ENCODE measurements at places on chromosomes 1 and 21. TPM values are rescaled to one million over a fixed set of nuclear protein-coding genes. Genes with fewer than 3 reads are reported as not detected.
A peak's percentile ranks its signal among the peaks of the same experiment; 100 is the strongest.

The TEDDM1 gene
- total RNA-seq: not detected

The TGFB2 gene
- 28.1 TPM for total RNA-seq

The UQCRH gene
- total RNA-seq: 177 TPM

The MCOLN2 gene
- total RNA-seq: not detected

The CD84 gene
- total RNA-seq: 2.1 TPM

The OSCP1 gene
- 17.1 TPM for total RNA-seq

The PTTG1IP gene
- total RNA-seq: 93.7 TPM

The ADAM30 gene
- not detected for total RNA-seq

The NCF2 gene
- 2.5 TPM for total RNA-seq

The OR2L13 gene
- 2.6 TPM for total RNA-seq

The TMCC2 gene
- total RNA-seq: 18.7 TPM

The NHLH1 gene
- total RNA-seq: 14.3 TPM

The NBPF19 gene
- 20.5 TPM for total RNA-seq

The RTCA gene
- 37.3 TPM for total RNA-seq

The NR0B2 gene
- not detected for total RNA-seq

GRCh38 chr1:6872573-6873261 lies 87.5 kb downstream of the CAMTA1 start:
- DNase-seq: no peak

DNA sequence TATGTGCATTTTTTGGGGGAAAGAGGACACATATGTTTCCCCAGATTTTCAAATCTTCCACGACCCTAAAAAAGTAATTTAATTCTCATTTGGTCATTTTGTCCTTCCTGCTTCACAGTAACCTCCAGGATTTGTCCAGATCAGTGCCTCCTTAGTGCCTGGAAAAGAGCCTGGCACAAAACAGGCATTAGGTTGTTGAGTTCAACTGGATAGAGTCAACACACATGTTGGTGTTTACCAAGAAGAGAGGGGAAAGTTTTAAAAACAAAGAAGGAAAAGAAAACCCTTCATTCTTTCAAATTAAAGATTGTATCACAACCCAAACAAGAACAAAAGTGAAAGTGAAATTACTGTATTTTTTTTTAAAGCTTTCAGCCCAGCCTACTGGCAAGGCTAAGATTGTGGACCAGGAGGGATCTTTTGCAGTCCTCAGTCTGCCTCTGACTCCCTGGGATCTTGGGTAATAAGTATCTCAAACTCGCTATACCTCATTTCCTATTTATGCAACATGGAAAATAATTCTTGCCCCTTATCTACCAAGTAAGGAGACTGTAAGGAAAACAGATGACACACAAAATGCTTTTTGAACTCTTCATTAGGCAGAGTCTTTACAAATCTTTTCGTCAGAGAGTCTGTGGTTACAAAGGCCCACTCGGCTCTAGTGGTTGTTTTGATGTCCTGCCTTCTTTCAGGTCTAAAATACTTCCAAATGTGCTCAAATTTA lies 57.8 kb downstream of the ZNF281 start:
- no peak for DNase-seq

DNA sequence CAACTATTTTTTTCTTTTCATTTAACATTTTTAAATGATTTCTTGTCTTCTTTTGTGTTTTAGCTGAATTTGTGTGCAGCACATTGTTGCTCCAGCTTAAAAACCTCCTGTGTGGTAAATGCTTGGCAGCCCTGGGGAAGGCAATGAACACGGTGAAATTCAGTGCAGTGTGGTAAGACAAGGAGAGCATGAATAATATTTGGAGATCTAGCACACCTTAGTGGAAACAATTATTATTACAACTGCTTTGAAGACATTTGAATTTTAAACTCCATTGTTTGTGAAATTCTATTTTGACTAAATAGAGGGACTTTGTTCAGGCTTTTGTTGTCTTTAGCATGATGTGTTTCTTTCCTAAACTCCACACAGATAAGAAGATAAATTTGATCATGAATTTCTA lies 242.6 kb upstream of the CXADR start:
- peak; percentile 46 for DNase-seq

DNA sequence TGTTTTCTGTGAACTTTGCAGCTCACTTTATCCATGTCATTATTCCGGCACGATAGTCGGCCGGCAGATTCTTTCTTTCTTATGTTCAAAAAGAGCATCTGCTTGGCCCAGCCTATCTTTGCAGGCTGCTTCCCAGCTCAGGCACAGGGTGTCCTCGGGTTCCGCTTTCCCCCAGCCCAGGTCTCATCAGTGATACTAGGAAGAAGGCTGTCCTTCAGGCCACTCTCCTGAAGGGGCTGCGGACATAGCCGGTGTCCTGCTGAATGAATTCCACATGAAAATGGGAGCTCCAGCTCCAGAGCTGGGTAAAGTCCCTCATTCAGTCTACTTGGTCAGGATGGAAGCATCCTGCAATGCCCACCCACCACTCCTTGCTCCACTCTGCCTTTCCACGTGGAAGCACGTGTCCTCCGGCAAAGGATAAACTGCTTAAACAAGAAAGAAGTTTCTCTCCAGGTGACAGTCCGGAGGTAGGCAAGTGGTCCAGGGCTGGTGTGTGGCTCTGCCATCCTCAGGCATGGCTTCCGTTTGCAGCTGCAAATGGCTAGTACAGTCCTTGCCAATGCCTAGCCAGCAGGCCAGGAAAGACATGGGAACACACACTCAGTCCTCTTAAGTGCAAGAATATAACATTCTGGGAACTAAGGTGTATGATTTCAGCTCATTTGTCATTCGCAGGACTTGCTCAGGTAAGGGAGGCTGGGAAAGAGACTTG lies 161.0 kb downstream of the TRIM33 start:
- no peak for DNase-seq

DNA sequence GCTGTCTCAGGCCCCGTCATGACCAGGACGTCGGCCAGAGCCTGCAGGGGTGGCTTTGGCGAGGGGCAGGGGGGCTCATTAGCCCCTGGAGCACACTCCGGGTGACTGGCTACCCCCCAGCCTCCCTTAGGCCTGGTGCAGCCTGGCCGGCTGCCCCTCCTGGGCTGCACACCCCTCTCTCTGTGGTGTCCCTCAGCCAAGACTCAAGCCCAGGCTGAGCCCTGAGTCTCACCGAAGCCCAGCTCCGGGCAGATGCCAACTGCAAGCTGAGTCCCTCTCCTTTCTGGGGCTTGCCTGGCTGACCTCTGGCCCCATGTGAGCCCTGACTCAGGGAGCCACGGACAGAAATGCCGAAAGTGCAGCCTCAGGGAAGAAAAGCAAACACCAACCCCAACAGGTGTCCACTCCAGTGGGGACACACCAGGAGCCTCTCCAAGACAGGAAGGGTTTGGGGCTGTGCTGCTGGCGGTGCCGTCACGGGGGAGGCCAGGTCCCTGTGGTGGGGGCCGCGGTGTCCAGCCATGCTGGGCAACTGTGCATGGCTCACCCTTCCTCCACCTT lies 5.3 kb upstream of the IBA57 start:
- no peak for DNase-seq

DNA sequence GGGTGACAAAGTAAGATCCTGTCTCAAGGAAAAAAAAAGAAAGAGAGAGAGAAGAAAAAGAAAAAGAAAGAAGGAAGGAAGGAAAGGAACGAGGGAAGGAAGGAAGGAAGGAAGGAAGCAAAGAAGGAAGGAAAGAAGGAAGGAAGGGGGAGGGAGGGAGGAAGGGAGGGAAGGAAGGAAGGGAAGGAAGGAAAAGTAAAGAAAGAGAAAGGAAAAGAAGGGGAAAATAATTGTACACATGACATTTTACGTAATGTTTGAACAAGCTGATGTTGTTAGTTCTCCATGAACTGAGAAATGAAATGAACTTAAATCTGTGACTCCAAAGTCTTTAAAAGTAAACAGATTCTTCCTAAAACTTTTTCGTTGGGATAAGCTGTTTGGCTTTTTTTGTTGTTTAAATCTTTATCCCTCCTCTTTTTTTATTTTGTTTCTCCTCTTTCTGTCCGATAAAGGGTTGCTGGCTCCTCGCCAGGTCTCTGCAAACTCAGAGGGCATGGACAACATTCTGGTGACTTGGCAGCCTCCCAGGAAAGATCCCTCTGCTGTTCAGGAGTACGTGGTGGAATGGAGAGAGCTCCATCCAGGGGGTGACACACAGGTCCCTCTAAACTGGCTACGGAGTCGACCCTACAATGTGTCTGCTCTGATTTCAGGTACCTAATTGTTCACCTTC lies 59.8 kb downstream of the IL12RB2 start:
- no peak for DNase-seq

DNA sequence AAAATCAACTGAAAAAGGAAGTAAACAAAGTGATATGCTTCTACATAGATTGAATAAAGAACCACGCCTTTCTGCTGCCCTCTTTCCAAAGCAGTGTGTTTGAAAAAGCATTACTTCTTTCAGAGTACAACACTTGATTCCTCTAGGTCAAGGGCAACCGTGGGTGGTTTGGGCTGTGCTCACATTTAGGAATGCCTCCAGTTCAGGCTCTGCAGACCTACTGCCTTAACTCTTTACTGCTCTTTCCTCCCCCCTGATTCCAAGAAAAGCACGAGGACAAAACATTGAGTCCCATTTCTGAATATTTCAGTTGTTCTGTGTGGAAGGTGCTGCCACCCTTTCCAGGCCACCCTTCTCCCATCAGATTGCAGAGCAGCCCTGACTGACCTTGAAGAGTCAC lies 45.2 kb downstream of the ADAMTS1 start:
- DNase-seq: no peak

GRCh38 chr21:42319851-42320572 lies 4.8 kb upstream of the TFF3 start:
- no peak for DNase-seq

GRCh38 chr1:226871636-226872327 lies 1.4 kb downstream of the PSEN2 start:
- no peak for DNase-seq

GRCh38 chr21:38506661-38507281 lies 8.5 kb upstream of the ERG start:
- no peak for DNase-seq

- no peak for DNase-seq
Measured at GRCh38 chr1:116991171-116991845, 10.3 kb upstream of the CD101 start.

GRCh38 chr1:15287035-15287979 lies 40.3 kb downstream of the FHAD1 start:
- no peak for DNase-seq

DNA sequence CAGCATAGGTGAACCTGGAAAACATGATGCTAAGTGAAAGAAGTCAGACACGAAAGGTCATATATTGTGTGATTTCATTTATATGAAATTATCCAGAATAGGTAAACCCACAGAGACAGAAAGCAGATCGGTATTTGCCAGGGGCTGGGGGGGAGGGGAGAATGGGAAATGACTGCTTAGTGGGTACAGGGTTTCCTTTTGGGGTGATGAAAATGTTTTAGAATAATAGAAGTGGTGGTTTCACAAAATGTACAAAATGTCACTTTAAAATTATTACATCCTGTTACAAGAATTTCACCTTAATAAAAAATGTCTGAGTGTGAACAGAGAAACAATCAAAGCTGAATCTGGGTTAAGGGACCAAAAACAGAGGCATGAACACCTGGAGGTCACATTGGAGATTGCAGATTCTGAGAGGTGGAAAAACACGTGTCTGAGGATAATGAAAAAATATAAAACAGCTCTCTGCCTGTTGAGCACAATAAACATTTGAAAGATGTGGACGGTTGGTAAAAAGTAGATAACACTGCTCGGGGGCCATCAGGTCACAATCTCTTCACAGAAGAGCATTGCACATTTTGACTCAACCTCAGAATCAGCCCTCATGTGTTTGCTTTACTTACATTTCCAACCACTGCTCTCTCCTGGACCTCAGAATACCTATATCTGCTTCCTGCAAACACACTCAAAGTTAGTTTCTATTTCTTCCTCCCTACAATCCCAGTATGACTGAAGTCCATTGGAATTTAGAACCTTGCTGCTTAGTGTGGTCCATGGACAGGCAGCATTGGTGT lies 3.2 kb downstream of the SLAMF6 start:
- no peak for DNase-seq

- DNase-seq: no peak
Measured at GRCh38 chr1:200366577-200367253, 43.1 kb downstream of the ZNF281 start.

DNA sequence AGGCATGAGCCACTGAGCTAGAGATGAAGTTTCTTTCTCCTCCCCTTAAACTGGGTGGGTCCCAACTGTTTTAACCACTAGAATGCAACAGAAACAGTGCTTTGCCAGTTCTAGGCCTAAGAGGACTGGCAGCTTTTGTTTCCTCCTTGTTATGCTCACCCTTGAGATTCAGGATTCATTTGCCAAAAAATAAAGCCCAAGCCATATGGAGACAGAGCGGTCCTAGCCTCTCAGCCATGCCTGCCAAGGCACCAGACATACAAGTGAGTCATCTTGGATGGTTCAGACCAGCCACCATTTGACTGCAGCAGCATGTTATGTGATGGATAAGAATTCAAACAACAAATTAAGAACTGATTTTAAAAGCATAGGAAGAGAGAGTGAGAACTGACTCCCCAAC lies 38.1 kb upstream of the STUM start:
- peak; percentile 84 for DNase-seq

GRCh38 chr21:35984654-35985361 lies 75.5 kb downstream of the SETD4 start:
- no peak for DNase-seq

GRCh38 chr1:161940866-161941591 lies 82.6 kb downstream of the OLFML2B start:
- DNase-seq: no peak

DNA sequence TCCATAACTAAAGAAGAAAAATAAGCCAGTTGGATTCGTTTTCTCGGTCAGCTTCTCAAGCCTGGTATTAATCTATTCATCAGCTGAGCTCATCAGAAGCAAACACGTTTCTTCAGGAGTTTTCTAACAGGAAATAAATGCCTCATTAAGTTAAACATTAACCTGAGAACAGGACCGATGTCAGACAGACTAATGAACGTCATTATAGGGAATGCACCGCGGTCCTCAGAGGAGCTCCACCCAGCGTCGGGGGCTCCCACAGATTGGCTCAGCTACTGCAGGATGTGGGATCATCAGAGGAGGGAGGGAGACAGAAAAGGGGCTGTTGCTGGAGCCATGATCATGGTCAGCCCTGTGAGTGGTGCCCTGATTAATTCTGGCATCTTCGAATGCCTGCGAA lies 615.4 kb downstream of the PTPRU start:
- DNase-seq: no peak

- DNase-seq: no peak
Measured at GRCh38 chr1:219058891-219059820, 114.5 kb upstream of the LYPLAL1 start.

GRCh38 chr21:35489389-35489980 lies 440.4 kb upstream of the RUNX1 start:
- no peak for DNase-seq

GRCh38 chr1:30283199-30283962 lies 440.0 kb downstream of the MATN1 start:
- DNase-seq: no peak

- no peak for DNase-seq
Measured at GRCh38 chr1:222002503-222002902, 260.6 kb upstream of the DUSP10 start.

DNA sequence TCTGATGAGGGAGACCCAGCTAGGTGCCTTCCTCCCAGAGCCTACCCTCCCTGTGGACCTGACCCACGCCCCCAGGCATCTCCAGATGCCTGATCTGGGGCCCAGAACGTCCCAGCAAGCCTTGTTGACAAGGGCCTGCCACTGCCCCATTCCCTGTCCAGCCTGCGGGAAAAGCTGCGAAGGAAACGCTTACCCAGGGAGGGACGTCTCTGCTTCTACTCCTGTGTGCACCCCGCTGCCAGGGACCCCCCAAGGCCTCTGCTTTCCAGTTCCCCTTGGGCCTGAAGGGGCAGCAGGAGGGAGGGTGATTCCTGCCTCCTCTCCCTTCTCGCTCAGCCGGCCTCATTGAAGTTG lies 11.6 kb upstream of the CLSTN1 start:
- DNase-seq: no peak

- DNase-seq: no peak
Measured at GRCh38 chr1:228555074-228555994, 68.2 kb downstream of the RNF187 start.

GRCh38 chr1:169259816-169260215 lies 107.8 kb downstream of the NME7 start:
- no peak for DNase-seq
